ENCODE measurements at places on chromosomes 6 and 20.
A peak's percentile ranks its signal among the peaks of the same experiment; 100 is the strongest.

DNA sequence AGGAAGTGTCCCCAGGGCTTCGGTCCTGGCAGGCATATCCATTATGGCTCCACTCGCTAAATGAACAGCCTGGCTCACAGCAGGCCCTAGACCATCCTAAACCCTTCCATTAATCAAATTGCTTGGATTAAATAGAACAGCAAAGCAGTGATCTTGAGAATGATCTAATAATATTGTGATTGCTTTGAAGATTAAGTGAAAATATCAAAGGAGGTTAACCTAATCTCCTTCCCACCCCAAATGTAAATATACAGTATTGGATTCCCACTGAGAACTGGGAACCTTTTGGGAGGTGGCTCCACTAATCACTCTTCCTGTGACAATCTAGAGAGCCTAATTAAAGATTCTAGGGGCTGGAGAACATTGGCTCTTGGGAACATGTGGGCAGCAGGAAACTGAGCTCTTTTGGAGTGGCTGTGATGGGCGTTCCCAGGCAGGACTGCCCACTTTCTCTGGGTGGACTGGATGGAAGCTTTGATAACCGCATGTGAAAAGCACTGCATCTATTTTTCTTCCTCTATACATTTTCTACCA lies 68.3 kb upstream of the FRMD1 start:
- peak; percentile 58 for DNase-seq

GRCh38 chr20:5180933-5181332 lies 54.1 kb downstream of the CDS2 start:
- DNase-seq: no peak

- DNase-seq: no peak
These were observed 149.8 kb downstream of the SH3BGRL2 start for GRCh38 chr6:79780881-79781280.

- DNase-seq: no peak
These were observed 174.4 kb upstream of the NOX3 start for GRCh38 chr6:155630085-155630484.

DNA sequence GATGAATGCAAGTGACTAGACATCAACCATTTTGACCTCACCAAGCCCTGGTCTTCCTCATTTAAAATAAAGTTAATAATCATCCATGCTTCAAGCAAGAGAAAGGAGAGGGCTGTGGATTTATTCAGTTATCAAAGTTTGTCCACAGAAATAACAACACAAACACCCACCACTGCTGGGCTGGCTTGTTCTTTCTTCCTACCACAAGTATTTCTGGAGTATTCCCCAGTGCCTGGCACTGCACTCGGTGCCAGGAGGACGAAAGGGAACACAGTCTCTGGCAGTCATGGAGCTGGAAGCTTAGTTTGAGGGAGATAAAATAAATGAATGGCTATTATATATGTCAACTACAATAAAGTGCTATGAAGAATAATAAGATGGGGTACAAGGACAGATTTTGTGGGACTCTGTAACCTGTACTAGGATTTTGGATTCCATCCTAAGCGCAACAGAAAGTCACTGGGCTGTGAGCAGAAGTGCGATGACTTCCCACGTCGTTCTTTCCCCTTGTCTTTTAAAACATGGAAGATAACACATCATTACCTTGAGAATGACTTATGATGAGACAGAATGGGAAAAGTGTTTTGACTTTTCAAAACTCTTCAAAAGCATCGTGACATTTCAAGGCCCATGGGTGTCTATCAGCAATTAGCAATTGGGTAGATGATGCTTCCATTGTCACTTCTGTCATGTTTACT lies 74.5 kb upstream of the TRAF3IP2 start:
- no peak for DNase-seq

DNA sequence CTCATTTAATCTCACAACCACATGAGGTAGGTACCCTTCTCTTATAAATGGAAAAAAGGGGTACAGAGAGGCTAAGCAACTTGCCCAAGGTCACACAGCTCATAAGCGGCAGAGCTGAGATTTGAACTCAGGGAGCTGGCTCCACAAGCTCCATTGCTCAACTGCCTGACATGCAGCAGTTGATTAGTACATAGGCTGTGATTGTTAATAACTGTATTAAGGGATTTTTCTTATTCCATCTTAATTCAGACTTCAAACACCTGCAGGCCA lies 6.6 kb downstream of the CCN5 start:
- DNase-seq: no peak

DNA sequence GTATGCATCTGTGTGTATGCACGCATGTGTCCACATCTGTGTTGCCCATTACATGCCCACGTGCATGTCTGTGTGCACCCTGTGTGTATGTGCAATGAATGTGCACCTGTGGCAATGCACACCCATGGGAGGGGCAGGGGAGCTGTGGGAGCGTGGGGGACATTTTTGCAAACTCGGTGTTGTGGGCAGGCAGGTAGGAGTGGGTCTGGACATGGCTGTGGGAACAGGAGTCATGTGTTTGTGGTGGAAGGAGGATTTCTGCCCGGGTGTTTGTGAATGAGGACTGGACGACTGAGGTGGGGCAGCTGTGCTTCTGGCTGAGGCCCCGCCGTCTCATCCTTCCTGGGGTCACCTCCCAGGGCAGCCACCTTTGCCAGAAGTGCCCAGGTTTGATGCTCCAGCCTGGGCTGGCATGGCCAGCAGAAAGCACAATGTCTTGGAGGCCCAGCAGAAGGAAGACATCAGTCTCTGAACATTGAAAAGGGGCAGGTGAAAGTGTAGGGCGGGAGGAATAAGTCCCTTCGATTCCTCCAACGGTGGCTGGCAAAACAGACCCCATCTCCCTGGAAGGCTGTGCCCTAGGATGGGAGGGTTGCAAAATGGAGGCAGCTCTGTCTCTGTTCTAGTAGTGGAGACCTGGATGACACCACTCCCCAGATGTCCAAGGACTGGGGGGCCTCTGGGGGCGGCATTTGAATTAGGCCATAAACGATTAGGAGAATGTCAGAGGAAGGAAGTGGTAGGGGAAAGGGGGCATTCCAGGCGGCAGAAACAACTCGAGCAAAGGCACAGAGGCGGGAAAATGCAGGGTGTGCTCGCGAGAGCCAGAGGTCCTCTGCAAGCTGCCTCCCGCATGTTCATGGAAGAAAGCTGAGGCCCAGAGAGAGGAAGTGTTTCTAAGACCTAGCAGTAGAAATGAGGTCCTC lies 19.1 kb upstream of the ARMC12 start:
- no peak for DNase-seq

DNA sequence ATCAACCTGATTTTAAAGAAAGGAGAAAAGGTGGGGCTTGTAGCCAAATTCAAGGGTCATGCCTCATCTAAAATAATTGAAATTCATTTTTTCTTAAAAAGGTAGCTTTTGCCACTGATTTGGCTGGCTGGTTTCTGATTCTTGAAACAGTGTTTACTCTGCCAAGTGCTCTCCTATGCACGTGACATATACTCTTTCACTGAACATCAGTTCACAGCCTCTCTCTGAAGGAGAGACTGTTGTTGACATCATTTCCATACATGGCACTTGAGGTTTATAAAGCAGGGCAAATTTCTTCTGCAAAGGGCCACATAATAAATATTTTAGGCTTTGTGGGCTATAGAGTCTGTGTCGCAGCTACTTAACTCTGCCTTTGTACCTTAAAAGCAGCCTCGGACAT lies 40.4 kb upstream of the DOK5 start:
- DNase-seq: peak; percentile 65

GRCh38 chr6:68657374-68658139 lies 22.5 kb downstream of the ADGRB3 start:
- DNase-seq: no peak

DNA sequence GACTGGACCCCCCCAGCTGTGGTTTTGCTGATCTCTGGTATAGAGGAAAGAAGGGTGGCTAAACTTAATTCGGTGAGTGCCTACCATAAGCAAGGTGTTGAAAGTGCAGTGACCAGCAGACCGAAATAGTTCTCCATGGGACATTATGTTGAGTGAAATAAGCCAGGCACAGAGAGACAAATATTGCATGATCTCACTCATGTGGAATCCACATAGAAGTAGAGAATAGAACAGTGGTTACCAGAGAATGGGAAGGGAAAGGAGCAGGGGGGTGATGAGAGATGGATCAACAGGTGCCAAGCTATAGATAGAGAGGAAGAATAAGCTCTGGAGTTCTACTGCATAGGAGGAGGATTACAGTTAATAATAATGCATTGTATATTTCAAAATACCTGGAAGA lies 9.7 kb upstream of the GCNT2 start:
- DNase-seq: no peak

- DNase-seq: no peak
These were observed 98.6 kb upstream of the FAM83B start for GRCh38 chr6:54747955-54748354.

GRCh38 chr6:164216368-164216767 lies 801.9 kb downstream of the QKI start:
- DNase-seq: no peak

- no peak for DNase-seq
These were observed 1.4 kb downstream of the ZNF512B start for GRCh38 chr20:63968136-63968927.

GRCh38 chr20:19750101-19750606 lies 7.9 kb upstream of the RIN2 start:
- no peak for DNase-seq

- no peak for DNase-seq
These were observed 541 bp upstream of the IL20RA start for GRCh38 chr6:137045222-137045789.

DNA sequence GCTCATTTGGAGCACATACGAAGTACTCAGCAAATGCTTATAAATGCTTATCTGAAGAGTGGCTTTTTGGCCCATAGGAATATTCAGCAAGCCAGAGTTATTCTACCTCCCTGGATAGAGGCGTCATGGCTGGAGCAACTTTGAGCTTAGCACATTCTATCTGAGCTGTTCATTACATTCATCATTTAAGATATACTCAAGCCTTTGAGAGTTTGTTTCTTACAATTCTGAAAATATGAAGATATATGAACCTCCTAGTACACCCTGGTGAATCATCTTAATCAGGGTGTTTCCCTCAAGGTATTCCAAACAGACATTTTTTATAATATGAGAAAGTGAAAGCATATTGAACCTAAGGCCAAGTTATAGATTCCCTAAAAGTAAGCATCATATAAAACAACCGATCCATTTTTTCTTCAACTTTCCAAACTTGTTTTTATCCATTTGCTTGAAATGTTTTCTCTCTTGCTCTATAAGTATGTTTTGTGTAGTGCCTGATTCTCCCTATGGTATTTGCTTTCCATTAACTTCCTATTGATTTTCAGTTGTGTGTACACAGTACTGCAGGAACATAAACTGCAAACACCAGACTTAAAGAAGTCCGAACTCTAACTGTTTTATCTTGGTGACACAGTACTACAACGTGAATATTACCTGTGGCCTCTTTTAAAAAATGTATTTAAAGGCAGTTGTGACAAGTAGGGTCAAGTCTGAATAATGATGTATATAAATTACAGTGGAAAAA lies 139.7 kb upstream of the PTPRK start:
- DNase-seq: no peak

GRCh38 chr6:119544325-119545175 lies 195.0 kb upstream of the MAN1A1 start:
- DNase-seq: no peak

DNA sequence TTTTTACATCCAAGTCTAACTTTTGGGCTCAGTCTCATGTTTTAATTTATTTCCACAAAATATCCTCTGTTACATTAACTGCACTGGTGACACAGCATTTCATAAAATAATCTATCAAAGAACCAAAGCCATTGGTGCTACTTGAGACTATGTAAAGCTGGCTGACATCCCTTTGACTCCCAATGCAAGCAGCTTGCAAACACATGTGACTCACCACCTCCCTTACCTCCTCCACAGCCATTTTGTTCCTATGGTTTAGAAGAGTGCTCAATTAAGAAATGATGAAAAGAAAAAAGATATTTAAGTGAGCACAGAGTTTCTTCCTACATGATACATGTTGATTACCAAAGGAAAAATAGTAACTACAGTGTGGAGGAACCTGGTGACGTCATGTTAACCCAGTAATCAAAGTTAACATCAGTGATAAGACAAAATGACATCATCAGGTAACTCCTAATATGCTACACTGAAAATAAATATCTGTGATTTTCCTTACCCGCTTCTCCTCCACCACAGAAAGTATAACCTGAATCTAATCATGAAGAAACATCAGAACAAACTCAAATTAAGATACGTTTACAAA lies 53.3 kb upstream of the LGSN start:
- DNase-seq: no peak

- DNase-seq: no peak
These were observed 1.7 kb downstream of the SNX21 start for GRCh38 chr20:45835329-45835765.

GRCh38 chr6:126540161-126540560 lies 200.2 kb downstream of the CENPW start:
- no peak for DNase-seq
